Central memory CD4-positive, alpha-beta T cell (primary cell): ENCODE measurements at places on chromosomes 5 and 9.

- no peak for DNase-seq
These were observed 7.3 kb upstream of the ACOT12 start for GRCh38 chr5:81401266-81401665.

GRCh38 chr9:135887021-135887507 is 20.3 kb downstream of the CAMSAP1 start:
- no peak for DNase-seq

DNA sequence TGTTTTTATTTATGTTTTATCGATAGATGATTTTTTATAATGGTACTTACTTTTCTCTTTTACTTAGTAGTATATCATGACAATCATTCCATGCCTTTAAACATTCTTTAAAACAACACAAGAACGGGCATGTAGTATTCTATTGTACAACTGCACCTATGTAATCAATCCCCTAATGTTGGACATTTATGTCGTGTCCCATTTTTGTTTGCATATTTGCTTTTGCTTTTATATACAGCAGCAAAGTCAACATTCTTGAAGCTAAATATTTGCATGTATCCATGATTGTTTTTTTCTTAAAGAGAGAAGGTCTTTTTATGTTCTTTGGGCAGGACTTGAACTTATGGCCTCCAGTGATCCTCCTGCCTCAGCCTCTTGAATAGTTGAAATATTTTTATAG is 527.0 kb upstream of the CLINT1 start:
- DNase-seq = no peak

DNA sequence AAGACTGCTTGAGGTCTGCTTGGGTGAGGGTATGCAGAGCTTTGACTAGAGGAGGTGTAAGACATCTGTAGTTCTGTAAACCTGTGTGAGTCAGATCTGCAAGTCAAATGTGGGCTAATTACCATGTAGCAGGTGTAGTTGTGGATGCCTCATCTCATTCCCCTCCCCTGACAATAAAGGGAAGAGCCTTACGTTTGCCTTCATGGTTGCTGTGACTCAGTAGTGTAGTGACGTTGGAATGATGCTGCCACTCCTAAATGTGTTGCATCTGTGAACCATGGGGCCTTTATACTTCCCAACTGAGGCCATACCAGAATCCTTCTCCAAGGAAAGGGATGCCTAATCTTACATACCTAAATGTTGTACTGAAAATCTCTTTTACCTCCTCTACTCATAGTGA is 26.0 kb downstream of the PRDM6 start:
- no peak for DNase-seq

- DNase-seq = no peak
These were observed 201.7 kb downstream of the PAPPA start for GRCh38 chr9:116355153-116355921.

DNA sequence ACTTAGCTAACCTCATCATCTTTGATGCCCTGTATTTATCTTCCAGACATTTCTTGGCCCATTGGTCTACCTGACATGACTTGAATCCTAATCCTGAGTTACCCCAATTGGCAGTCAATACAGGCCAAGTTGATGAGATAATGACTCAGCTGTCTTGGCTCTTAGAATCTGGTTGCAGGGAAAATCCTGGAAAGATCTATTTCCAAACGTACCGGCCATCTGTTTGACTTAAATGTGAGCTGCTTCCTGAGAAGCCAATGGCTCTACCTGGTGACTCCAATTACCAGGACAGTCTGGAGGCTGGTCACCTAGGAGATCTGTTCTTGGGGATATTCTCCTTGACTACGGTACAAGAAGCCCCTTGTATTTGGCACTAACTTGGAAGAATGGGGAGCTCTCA is 475.2 kb upstream of the BRINP1 start:
- no peak for DNase-seq

DNA sequence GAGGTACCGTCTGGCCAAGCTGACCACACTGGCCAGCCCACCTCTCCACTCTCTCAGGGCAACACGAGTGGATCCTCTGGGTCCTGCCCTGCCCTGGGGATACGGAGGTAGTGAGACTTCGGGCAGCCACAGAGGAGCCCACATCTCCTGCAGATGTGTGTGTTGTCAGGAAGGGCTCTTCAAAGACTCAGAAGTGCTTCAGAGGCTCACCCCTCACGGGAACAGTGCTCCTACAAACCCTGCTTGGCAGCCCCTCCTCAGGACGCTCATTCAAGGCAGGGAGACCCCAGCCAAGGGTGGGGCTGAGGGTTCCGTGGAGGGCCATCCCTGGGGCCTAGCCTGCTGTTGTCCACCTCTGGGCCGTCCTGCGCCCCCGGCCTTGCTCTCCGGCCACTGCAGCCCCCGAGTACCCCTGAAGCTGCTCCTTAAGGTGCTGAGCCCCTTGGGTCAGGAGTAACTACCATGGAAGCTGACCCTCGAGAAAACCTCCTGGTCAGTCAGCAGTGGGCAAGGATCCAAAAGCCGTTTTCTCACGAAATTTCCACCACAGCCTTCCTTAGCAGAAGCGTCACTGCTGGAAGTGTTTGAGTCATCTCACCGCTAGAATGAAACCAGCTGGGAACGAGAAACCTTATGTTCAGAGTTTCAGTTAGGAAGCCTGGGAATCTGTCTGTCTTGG is 23.2 kb upstream of the LRRC14B start:
- DNase-seq = no peak

- no peak for DNase-seq
These were observed 185.8 kb upstream of the CDH6 start for GRCh38 chr5:31007672-31008071.

GRCh38 chr5:68074633-68075032 is 140.9 kb upstream of the PIK3R1 start:
- DNase-seq = no peak

- DNase-seq = no peak
These were observed 31.1 kb downstream of the ANKS6 start for GRCh38 chr9:98765256-98765655.

DNA sequence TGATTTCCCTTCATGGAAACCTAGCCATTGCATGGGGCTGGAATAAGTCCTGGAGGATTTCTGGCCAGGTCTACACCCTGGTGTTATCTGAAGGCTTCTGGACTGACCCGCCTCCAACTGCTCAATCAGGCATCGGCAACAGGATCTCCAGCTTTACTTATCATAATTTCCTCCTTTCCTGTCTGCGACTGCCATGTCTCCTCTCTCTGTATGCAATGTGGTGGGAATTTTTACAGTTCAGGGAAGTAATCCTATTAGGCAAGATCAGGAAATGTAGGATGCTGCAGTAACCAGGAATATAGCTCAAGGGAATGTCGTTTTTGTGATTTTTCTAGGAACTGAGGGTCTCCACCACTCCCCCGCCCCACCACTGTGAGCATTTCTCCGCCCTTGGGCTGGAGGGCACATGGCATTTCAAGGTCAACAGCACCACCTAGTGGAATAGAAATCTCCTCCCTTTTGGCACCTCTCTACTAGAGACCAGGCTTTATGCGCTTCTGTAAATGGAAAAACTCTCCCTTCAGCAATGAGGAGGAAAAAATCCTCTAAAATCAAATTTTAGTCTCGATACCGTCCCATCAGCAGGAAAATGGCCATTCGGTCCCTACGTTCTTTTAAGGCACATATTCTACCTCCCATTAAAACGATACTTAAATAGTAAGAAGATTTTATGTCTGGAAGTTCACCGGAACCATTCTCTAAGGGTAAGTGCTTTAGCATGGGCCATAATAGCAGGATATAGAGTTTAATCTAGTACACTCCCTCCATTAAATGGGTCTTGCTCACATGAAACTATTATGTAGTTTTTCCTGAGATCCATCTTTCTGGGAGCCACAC is 93.0 kb downstream of the YTHDC2 start:
- peak; percentile 43 for DNase-seq

DNA sequence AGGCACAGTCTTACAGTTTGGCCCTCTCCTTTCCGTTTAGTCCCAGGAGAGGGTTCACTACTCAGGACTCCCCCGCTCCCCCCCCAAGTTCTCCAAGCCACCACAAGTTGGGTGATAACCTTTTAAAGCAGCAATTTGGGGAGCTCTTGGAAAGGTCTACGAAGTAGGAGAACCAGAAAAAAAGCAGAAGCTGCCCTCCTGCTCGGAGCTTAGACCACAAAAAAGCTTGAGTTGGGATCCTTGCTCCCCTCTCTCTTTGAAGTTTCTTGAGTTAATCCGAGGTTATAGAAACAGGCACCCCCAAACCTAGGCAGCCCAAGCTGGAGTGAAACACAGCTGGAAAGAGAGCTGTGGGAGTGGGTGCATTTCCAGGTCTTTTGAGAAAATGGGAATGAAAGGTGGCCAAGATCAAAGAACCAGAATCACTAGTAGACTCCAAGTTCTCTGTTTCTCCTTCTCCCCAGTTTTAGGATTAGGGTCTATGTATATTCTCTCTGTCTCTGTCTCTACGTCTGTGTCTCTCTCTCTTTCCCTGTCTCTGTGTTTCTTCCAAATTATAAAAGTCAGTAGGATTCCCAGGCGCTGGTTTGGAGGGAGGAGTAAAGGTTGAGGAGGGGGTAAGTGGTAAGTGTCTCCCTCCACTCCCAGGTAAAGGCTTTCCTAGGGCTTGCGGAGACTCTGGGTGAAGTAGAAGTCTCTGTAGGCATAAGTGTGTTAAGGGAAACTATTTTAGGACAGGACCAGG is 2.8 kb downstream of the LHX2 start:
- DNase-seq = no peak

GRCh38 chr9:7451062-7451461 is 348.5 kb downstream of the DMAC1 start:
- no peak for DNase-seq

DNA sequence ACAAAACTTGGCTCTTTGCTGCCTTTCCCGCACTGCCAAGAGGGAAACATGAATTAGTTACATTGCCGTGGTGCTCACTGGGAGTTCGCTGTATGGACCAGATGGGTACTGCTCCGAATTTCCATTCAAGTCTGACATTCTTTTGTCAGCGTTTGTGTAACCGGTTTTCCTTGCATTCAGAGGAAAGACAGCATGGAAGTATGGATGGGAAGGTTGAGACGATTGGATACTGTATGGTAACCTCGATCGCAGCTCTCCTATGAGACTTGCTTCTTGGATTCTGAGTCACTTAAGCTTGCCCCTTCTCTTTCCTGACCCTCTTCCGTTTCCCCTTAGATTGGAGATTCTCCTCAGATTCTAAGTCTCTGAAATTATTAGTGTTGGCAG is 625 bp upstream of the UBLCP1 start:
- DNase-seq = no peak

DNA sequence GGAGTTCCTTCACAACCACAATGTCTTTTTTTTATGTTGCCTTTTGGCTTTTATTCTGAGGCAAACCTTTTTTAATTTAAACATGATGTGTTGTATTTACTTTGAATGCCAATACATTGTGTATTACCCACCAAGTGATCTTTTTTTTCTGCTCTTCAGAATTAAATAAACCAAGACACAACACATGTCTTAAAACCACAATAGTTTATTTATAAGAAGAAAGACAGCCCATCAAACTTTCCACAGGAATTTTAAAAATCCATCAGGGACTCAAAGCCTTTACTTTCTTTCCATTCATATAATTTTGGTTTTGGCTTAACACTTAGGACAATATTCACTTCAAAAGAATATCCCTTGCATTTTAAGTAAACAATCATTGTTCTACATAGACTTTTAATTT is 321.8 kb upstream of the MEF2C start:
- no peak for DNase-seq

- DNase-seq = no peak
These were observed 72.8 kb downstream of the NIPSNAP3B start for GRCh38 chr9:104836767-104837166.

GRCh38 chr9:89185980-89186379 is 7.4 kb upstream of the SHC3 start:
- DNase-seq = no peak

DNA sequence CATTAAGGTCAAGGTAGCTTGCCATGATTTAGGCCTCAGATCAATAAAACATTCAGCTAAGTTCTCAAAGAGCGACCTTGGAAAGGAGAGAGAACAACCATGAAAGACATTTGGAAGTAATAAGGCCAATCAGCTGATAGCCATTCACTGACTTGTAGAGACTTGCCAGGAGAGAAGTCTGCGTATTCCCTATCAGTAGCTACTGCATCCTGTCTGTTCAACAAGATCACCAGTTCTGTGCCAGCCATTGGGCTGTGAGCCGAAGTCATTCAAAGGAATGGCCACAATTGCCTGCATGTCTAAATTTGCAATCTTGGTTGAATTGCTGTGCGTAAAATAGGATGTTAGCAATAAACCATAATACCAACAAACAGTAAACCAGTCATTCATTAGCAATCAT is 219.8 kb downstream of the FBXL7 start:
- no peak for DNase-seq

GRCh38 chr5:111308951-111309350 is 84.8 kb downstream of the CAMK4 start:
- DNase-seq = no peak

DNA sequence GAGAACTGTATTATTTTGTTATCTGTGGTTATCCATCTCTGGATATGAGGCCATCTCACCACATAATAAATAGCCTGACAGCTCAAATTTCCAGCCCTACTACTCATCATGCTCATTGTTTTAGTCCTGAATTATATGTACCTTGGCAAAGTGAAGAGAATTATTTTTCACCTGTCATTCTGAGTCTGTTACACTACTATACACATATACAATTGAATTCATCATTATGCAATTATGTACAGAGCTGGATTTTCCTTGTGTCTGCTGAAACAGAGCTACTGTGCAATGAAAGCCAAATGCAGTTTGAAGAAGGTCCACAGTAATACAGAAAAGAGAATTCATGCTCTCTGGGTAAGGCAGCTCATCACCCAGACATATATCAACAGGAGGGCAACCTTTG is 28.5 kb downstream of the ESM1 start:
- DNase-seq = no peak

GRCh38 chr5:146704949-146705665 is 173.4 kb downstream of the PPP2R2B start:
- DNase-seq = no peak

DNA sequence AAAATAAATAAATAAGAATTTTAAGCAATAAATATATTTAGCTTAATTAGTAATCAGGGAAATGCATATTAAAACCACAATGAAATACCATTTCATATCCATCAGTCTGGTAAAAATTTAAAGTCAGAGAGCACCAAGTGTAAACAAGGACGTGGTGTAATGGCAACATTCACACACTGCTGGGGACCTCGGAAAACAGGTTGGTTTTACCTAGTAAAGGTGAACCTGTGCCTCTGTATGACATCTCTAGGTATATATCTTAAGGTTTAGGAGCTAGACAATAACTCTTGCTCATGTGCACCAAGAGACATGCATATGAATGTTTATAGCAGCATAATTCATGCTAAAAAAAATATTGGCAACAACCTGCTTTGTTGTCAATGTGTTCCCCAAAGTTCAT is 29.7 kb downstream of the FNBP1 start:
- no peak for DNase-seq

- no peak for DNase-seq
These were observed 71.6 kb upstream of the GALNT10 start for GRCh38 chr5:154118893-154119336.

- no peak for DNase-seq
These were observed 405.9 kb upstream of the DAP start for GRCh38 chr5:11166923-11167322.

- no peak for DNase-seq
These were observed 212.4 kb upstream of the C9orf72 start for GRCh38 chr9:27785714-27786100.
